Activated CD8-positive, alpha-beta memory T cell treated with anti-CD3 and anti-CD28 coated beads for 24 hours (primary cell): ENCODE measurements at places on chromosomes 12 and 14.

- no peak for DNase-seq
These were observed 25.3 kb downstream of the PPFIBP1 start for GRCh38 chr12:27549236-27549800.

DNA sequence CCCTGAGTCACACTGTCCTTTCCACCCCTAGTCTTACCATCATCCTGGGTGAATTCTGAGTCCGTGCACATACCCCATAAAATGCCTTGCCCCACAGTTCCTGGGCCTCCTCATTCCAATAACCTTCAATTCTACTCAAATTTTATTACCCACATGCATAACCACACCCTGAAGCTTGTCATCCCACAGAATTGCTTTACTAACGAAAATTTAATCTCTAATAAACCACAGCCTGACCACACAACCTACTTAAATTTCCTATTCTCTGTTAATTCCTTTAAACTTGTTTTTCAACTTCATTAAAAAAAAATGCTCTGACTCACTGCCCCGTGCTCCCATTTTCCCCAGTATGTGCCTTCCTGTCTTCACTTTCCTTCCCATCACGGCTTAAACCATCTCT, 205.9 kb downstream of the PHLDA1 start:
- no peak for DNase-seq

DNA sequence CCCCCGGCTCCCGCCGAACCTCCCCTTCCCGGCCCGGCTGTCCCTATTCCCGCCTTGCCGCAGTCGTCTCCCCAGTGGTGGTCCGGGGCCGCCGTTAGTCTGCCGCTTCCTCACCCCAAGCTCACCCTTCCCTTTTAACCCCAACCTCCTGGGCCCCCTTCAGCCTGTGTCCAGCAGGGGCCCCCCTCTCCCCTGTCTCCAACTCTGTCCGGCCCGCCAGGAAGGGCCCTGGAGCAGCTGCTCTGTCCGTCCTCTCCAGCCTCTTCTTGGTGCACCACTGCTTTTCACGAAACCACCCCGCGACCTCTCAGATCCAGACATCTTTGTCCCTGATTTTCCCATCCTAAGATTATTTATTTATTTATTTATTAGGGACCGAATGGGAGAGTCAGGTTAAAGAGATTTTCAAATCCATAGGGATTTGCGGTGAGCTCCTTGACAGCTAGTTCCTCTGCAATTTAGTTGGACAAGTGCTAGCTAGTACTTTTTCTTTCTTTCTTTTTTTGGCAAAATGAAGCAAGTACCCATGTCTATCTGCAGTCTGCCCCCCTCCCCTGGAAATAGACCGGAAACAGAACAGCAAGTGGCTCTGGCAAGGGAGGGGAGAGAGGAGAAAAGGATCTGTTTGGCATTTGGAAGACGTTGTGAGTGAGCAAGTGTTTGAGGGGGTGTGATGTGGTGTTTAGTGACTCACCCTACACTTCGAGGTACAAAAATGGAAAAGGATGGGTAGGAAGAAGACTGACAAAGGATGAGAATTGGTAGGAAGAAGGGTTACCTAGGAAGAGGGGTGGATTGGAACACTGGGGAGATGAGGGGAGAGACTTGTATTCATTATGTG, 632 bp downstream of the UBR7 start:
- no peak for DNase-seq

GRCh38 chr12:56107242-56107641, 2.9 kb downstream of the PA2G4 start:
- DNase-seq: no peak

DNA sequence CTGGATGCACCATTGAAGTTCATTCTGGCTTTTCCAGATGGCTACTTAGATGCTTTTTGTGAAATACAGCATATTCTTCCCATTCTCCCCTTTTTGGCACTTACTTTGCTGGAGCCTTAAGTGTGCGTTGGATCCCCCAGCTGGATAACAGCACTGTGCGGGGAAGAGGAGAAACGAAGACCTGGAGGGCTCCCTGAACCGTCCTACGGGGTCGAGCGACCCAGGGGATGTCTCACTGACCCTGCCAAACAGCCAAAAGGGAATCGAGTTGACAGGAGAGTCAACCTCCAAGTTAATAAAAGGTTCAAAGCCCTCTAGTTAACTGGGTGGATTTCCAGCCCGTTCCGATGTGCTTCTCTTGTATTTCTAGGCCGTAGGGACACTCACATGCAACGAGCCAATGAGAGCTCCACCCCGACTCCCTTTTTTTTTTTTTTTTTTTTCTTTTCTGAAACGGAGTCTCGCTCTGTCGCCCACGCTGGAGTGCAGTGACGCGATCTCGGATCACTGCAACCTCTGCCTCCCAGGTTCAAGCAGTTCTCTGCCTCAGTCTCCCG, 1.0 kb upstream of the CAMKK2 start:
- peak; percentile 74 for DNase-seq

DNA sequence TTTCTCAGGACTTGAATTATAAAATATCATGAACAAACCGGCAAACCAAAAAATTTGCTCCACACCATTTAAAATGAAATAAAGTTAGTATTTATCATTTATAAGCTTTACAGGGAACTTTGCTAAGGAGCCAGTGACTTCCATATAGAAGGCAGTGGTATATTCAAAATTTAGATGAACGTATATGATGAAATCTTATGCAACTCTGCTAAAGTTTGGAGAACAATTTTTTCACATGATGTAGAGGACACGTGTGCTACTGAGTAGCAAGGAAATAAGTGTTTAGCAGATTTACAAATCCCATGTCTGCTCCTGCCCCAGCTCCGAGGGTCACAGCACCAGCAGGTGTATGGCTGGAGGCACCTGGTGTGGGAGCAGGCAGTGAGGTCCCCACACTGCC, 70.8 kb upstream of the IFNG-AS1 start:
- DNase-seq: no peak

DNA sequence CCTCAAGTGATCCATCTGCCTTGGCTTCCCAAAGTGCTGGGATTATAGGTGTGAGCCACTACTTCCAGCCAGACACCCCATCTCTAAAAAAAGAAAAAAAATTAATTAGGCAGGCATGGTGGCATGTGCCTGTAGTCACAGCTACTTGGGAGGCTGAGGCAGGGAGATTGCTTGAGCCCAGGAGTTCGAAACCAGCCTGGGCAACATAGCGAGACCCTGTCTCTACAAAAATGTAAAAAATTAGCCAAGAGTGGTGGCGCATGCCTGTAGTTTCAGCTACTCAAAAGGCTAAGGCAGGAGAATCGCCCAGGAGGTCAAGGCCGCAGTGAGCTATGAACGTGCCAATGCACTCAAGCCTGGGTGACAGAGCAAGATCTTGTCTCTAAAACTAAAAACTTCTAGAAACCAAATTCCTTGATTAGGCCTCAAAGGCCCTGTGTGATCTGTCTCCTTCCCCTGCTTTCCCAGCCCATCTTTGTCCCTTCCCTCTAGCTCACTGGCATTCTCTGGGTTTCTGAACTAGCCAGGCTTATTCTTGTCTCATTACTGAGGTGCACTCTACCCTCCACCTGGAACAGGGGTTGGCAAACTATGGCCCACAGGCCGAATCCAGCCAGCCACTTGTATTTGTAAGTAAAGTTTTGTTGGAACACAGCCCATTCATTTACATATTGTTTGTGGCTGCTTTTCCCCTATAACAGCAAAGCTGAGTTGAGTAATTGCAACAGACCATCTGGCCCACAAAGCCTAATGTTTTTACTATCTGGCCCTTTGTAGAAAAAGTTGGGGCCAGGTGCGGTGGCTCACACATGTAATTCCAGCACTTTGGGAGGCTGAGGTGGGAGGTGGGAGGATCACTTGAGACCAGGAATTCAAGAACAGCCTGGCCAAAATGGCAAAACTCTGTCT, 17.2 kb upstream of the TPCN1 start:
- DNase-seq: no peak

DNA sequence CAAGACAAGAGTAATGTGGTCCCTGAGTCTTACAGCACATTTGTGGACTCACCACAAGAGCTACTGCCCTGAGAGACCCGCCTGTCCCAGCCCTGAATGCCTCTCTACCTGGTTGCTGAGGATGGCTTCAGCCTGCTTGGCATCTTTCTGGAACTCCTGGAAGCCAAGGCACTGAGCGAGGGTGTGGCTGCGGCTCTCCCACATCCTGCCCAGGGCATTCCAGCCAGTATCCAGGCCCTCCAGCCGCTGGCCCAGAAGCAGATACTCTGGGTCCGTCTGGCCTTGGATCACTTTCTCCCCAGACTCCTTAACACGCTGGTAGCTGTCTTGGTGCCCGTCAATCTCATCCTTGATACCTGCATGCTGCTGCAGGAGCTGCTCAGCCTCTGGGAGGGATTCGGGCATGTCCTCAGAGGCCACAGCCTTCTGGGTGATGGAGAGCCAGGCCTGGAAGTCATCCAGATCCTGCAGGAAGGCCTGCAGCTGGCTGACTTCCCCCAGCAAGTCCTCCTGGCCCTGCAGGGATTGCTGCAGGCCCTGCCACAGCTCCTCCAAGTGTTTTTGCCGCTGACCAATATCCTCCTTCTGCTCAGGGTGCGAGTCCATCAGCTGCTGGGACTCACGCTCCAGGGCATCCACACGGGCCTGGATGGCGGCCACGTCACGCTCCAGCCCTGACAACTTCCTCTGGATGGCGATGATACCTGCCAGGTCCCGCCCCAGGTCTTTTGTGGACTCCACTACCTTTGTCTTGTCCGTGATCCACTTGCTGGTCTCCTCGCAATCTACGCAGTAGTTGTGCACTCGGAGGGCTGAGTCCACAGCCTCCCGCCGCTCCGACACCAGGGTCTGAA, 82.3 kb downstream of the PLEKHG3 start:
- no peak for DNase-seq

GRCh38 chr12:21831791-21832344, 57.4 kb upstream of the KCNJ8 start:
- DNase-seq: no peak

- no peak for DNase-seq
These were observed 253.1 kb upstream of the PELI2 start for GRCh38 chr14:55864890-55865655.

GRCh38 chr12:106994579-106995220, 7.8 kb upstream of the MTERF2 start:
- no peak for DNase-seq

DNA sequence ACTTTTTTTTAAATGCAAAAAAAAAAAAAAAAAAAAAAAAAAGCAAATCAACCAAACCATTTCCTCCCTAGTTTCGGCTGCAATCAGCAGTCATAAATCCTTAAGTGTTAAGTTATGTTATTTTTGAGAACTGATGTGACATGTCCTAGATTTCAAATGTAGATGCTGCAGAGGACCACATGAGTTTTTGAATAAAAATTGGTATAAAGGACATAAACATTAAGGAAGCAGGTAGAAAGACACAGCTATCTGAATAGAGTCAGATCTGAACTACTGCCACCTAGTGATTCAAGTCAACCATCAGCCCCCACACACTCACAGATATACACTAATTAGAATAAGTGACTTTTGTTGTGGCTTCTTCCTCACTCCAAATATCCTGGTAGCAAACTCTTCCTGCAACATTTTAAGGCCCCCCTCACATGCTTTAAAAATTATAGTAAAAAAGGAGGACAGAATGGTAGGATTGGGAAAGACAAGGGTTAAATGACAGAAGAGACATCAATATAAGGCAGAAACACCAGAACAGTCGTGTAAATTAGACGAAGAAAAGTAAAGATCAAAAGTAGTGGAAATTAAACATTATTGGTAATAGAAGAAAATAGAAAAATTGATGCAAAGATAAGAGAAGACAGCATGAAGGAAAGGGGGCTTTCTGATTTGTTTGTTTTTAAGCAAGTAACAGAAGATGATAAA, 394.5 kb upstream of the ATP2B1 start:
- DNase-seq: no peak

- no peak for DNase-seq
These were observed 106.7 kb upstream of the COCH start for GRCh38 chr14:30767624-30768023.

DNA sequence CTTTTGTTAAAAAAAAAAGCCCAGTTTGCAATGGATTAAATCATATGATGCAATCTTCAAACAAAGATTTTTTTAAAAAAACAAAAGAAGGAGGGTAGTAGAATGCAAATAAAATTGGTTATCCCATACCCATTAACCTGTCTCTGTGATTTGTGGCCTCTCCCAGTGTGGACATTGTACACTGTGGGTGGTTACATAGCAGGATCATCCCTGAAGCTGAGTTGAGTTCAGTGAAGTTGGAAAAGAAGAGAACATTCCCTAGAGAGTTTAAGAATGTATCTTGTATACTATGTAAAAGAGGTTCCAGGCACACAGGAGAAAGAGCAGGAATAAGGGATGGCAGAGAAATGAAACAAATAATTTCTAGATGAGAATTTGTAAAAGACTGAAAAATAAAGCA, 142.4 kb upstream of the SLC16A7 start:
- DNase-seq: no peak

- DNase-seq: no peak
These were observed 37.2 kb downstream of the TNFAIP2 start for GRCh38 chr14:103160321-103161053.

GRCh38 chr12:77273898-77274297, 208.5 kb upstream of the E2F7 start:
- DNase-seq: no peak

- no peak for DNase-seq
These were observed 294.7 kb downstream of the TTC6 start for GRCh38 chr14:37890095-37890494.

DNA sequence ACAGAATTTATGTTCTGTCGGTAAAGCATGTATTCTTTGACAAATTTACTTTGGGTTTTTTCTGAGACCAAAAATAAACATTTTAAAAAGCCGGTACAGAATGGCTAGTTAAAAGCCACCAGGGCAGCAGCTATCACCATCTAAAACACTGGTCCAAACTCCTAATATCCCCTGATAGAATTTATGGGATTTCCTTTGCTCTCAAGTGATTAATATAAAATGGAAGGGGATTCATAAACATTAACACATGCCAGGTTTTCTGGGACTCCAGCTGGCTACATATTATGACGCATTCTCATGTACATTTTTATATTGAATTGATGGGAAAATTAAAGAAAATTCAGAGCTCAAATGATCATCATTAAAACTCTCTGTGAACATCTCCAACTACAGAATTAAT, 640.8 kb downstream of the C12orf50 start:
- DNase-seq: no peak

- no peak for DNase-seq
These were observed 226.4 kb upstream of the CAND1 start for GRCh38 chr12:67042697-67043131.

DNA sequence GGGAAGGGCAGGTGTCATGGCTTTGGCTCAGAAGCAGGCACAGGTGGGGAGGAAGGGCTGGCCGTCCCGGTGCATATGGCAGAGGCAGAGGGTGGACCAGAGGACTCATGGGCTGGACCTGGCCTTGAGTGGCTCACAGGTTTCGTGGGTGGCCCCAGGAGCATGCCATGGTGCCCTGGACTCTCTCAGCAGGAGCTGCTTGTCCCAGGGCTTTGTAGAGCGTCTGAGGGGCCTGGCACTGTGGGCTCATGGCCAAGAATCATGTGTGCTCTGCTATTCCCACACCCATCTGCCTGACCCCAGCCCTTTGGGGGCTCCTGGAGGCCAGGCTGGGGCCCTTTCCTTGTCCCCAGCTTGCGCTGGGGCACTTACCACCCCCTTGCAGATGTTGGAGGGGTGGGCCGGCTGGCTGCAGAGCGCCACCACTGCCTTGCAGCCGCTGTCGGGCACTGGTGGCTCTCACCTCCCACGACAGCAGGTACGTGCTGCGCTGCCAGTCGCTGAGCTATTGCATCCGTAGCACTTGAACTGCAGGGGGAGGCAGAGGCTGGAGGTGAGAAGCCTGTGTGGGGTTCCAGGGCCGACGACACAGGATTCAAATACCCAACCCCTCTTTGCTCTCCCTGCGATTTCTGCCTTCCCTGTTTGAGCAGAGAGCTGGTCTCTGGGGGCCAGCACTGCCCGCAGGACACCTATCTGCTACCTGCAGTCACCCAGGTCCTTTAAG, 187.4 kb upstream of the PRMT8 start:
- no peak for DNase-seq
